Activated naive CD4-positive, alpha-beta T cell treated with anti-CD3 and anti-CD28 coated beads, Interleukin-2, amount 10 ng/mL, durations not matched to agents 5 hours and 36 hours (primary cell): ENCODE measurements at places on chromosomes 2 and 18. TPM values are rescaled to one million over a fixed set of nuclear protein-coding genes. Genes with fewer than 3 reads are reported as not detected.

ANKRD36B gene
- total RNA-seq, result 50.6 TPM

ZNF638 gene
- 80.3 TPM for total RNA-seq

KCNIP3 gene
- total RNA-seq, result not detected

EPB41L3 gene
- total RNA-seq, result 4.7 TPM

OXER1 gene
- not detected for total RNA-seq

HAUS1 gene
- total RNA-seq, result 49.7 TPM

AMER3 gene
- total RNA-seq, result not detected

MERTK gene
- total RNA-seq, result 0.14 TPM

CCDC150 gene
- 10.5 TPM for total RNA-seq

GALR1 gene
- total RNA-seq, result not detected

UGT1A3 gene
- not detected for total RNA-seq

ABHD1 gene
- 0.51 TPM for total RNA-seq

ITGB1BP1 gene
- total RNA-seq, result 96.1 TPM

FBXO15 gene
- 0.43 TPM for total RNA-seq

CHRNA1 gene
- total RNA-seq, result not detected

CRYGD gene
- not detected for total RNA-seq

FBXO36 gene
- total RNA-seq, result 0.87 TPM

ALPG gene
- not detected for total RNA-seq

KCTD1 gene
- 4.8 TPM for total RNA-seq

RELCH gene
- total RNA-seq, result 37.2 TPM

OTOS gene
- not detected for total RNA-seq

PRKAG3 gene
- total RNA-seq, result not detected

ANKAR gene
- total RNA-seq, result 6.6 TPM

FABP1 gene
- total RNA-seq, result not detected

MROH2A gene
- total RNA-seq, result not detected

NAT8 gene
- not detected for total RNA-seq

GATA6 gene
- total RNA-seq, result not detected

RMDN2 gene
- total RNA-seq, result 2.0 TPM

HRH4 gene
- 0.17 TPM for total RNA-seq

CHST9 gene
- total RNA-seq, result not detected

NUP35 gene
- total RNA-seq, result 12.7 TPM

GRB14 gene
- total RNA-seq, result not detected

CFAP65 gene
- total RNA-seq, result not detected

PLCL1 gene
- 2.2 TPM for total RNA-seq

CHAC2 gene
- total RNA-seq, result 8.1 TPM

PTPRN gene
- not detected for total RNA-seq

CD8B gene
- 2.6 TPM for total RNA-seq

CCDC68 gene
- total RNA-seq, result not detected

SERPINB10 gene
- total RNA-seq, result not detected

DLX2 gene
- total RNA-seq, result not detected

NMUR1 gene
- 0.89 TPM for total RNA-seq

NEB gene
- 0.58 TPM for total RNA-seq

VSNL1 gene
- total RNA-seq, result not detected

ACAA2 gene
- total RNA-seq, result 79.8 TPM

ZNF396 gene
- total RNA-seq, result 1.3 TPM

TACR1 gene
- not detected for total RNA-seq

VWA3B gene
- total RNA-seq, result not detected

ALLC gene
- total RNA-seq, result not detected

CETN1 gene
- total RNA-seq, result not detected
